Thyroid gland (tissue), 4 donors: ENCODE measurements at places on chromosomes 13 and 19. TPM values are rescaled to one million over a fixed set of nuclear protein-coding genes. Genes with fewer than 3 reads are reported as not detected.

GRCh38 chr13:21048901-21049698 lies 12.3 kb downstream of the LATS2 start:
- H3K4me3 ChIP-seq, result no peak overlapping the region
- peak overlapping the region; percentile 76 for H3K27ac ChIP-seq
- peaks cover 87% of the 10 kb centered on the region for H3K4me1 ChIP-seq
- no peaks in the 10 kb centered on the region for H3K36me3 ChIP-seq
- DNase-seq, result peak; percentile 94
- no peaks in the 10 kb centered on the region for H3K27me3 ChIP-seq

DNA sequence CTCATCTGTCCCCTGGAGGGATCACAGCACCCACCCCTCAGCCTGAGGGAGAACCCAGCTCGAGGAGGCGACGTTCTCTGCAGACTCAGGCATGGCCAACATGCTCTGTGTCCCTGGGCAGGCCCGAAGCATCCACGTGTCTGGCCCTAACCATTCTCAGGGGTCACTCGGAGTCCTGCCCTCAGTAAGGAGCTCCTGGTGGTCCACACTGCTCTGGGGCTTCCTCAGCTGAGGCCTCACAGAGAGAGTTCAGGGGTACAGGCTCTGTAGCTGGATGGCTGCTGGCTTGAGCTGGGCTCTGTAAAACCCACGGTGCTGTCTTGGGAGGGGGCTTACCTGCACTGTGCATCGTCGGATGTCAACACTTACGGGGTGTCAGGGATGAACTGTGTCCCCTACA lies 4.4 kb upstream of the SIGLEC8 start:
- no peak overlapping the region for H3K27ac ChIP-seq
- no peaks in the 10 kb centered on the region for H3K4me1 ChIP-seq
- no peaks in the 10 kb centered on the region for H3K27me3 ChIP-seq
- no peaks in the 10 kb centered on the region for H3K36me3 ChIP-seq

Gene BRSK1
- not detected for total RNA-seq

GRCh38 chr19:8663920-8664670 lies 33.7 kb downstream of the NFILZ start:
- no peak overlapping the region for H3K27ac ChIP-seq
- no peak overlapping the region for H3K4me3 ChIP-seq
- no peaks in the 10 kb centered on the region for H3K4me1 ChIP-seq
- no peaks in the 10 kb centered on the region for H3K27me3 ChIP-seq
- no peaks in the 10 kb centered on the region for H3K36me3 ChIP-seq
- DNase-seq, result no peak

Gene C19orf33
- total RNA-seq, result 16.2 TPM

DNA sequence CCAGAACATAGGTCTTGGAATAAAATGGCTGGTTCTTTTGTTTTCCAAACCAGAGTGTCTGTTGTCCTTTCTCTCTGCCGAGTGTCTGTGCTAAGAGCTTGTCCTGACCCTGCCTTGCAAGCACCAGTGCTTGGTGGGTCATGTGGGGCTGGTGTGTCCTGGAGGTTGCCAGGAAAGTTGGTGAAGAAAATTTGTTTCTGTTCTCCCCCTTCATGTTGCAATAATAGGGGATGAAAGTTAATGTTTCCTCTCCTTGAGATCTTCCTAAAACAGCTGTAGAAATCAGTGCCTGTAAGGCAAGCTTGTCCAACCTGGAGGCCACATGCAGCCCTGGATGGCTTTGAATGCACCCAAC lies 2.7 kb downstream of the HAMP start:
- H3K36me3 ChIP-seq, result no peaks in the 10 kb centered on the region
- no peak for DNase-seq
- peaks cover 13% of the 10 kb centered on the region for H3K4me1 ChIP-seq
- no peak overlapping the region for H3K4me3 ChIP-seq

GRCh38 chr13:99982731-99983498 lies 1.3 kb downstream of the ZIC2 start:
- no peak overlapping the region for H3K4me3 ChIP-seq
- no peak overlapping the region for H3K27ac ChIP-seq
- no peaks in the 10 kb centered on the region for H3K36me3 ChIP-seq
- DNase-seq, result no peak

Gene ZNF536
- 4.8 TPM for total RNA-seq

DNA sequence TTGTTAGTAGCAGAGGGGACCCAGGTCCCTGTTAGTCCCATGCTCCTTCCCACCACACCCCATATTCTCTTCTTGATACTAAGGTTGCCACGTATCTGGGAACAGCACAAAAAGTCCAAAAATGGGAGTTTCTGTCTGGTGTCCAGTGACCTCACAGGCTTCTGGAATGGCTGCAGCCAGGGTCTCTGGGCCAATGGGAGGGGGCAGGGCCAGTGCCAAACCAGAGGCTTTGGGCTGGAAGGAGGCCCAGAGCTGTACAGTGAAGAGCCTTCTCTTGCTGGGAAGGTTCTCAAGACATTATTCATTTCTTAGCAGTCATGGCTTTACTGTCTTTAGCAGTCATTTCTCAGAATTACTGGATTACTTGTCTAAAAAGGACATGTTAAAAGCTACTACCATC lies 119.2 kb downstream of the FRY start:
- no peaks in the 10 kb centered on the region for H3K36me3 ChIP-seq
- no peak overlapping the region for H3K4me3 ChIP-seq
- H3K27ac ChIP-seq, result peak overlapping the region; percentile 41
- H3K4me1 ChIP-seq, result peaks cover 4% of the 10 kb centered on the region
- H3K27me3 ChIP-seq, result no peaks in the 10 kb centered on the region

Gene URAD
- total RNA-seq, result not detected

- no peak overlapping the region for H3K27ac ChIP-seq
- H3K27me3 ChIP-seq, result no peaks in the 10 kb centered on the region
- no peaks in the 10 kb centered on the region for H3K36me3 ChIP-seq
- H3K4me3 ChIP-seq, result no peak overlapping the region
Observed at GRCh38 chr13:111599791-111600190, 279.3 kb downstream of the TEX29 start.

GRCh38 chr19:8324186-8325050 lies 3.1 kb downstream of the RPS28 start:
- H3K27ac ChIP-seq, result peak overlapping the region; percentile 65
- peak; percentile 87 for DNase-seq
- H3K4me3 ChIP-seq, result no peak overlapping the region
- peaks cover 45% of the 10 kb centered on the region for H3K4me1 ChIP-seq
- H3K27me3 ChIP-seq, result no peaks in the 10 kb centered on the region
- no peaks in the 10 kb centered on the region for H3K36me3 ChIP-seq

Gene RNASEH2A
- total RNA-seq, result 1.5 TPM

Gene HSD17B14
- 11.9 TPM for total RNA-seq

GRCh38 chr19:30877661-30878113 lies 471.5 kb downstream of the TSHZ3 start:
- no peak overlapping the region for H3K4me3 ChIP-seq
- DNase-seq, result no peak
- H3K36me3 ChIP-seq, result no peaks in the 10 kb centered on the region
- H3K4me1 ChIP-seq, result no peaks in the 10 kb centered on the region
- no peaks in the 10 kb centered on the region for H3K27me3 ChIP-seq

DNA sequence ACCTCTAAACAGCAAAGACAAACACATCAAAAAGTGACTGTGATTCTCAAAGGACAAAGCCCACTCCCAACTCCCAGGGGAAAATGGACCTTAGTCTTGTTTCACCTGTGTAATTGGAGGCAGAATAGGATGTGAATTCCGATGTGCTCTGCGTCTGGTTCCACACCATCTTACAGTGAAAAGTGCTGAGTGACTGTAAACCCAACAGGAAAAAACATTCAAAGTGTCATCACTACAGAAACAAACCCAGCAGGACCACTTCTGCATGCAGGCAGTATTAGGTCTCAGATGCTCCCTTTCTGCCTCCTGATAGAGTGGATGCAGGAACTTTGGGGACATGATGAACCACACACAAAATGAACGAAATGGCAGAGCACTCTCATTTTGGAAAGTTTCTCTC lies 6.5 kb downstream of the UQCRFS1 start:
- DNase-seq, result no peak
- H3K4me3 ChIP-seq, result no peak overlapping the region
- H3K27ac ChIP-seq, result no peak overlapping the region
- no peaks in the 10 kb centered on the region for H3K36me3 ChIP-seq

Gene CEACAM3
- total RNA-seq, result not detected

DNA sequence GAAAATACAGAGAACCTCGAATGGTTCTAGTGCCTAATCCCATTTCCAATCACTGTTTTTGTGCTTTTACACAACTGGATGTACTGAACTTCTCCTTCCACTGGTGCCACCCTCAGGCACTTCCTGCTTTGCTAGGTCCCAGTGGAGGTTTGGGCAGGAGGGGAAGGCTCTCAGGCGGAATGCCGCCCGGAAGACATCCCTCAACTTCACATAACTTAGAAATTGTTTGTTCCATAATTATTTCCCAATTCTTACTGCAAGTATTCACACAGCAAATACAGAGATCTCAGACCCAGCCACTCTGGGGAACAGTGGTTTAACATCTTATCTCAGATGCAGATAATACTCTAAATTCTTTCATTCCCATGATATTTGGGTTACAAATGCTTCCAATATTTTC lies 195.7 kb upstream of the IPO5 start:
- H3K4me1 ChIP-seq, result no peaks in the 10 kb centered on the region
- H3K36me3 ChIP-seq, result no peaks in the 10 kb centered on the region
- no peaks in the 10 kb centered on the region for H3K27me3 ChIP-seq
- H3K4me3 ChIP-seq, result no peak overlapping the region
- DNase-seq, result no peak

- no peaks in the 10 kb centered on the region for H3K36me3 ChIP-seq
- no peaks in the 10 kb centered on the region for H3K27me3 ChIP-seq
- no peak overlapping the region for H3K4me3 ChIP-seq
- H3K4me1 ChIP-seq, result no peaks in the 10 kb centered on the region
- no peak overlapping the region for H3K27ac ChIP-seq
Observed at GRCh38 chr19:42512743-42513304, 15.5 kb downstream of the CEACAM1 start.

DNA sequence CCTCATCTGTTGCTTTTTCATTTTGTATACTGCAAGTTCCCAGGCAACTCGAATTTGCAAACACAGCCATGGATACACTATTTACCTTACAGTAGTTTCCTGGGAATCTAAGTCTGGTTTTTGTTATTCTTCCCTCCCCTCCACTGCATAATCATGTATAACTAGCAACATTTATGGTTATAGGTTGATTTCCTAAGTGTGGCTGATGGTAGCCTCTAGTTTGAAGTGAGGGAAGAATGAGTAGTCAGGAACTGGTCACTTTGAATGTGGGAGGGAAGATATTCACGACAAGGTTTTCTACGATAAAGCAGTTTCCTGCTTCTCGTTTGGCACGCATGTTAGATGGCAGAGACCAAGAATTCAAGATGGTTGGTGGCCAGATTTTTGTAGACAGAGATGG lies at the start of gene KCNRG:
Gene KCNRG, plus strand, starts transcription at position 187 of the 400 bp plus-strand sequence. Its CDS starts 50 bp downstream, at position 237.
- DNase-seq, result no peak
- H3K4me3 ChIP-seq, result no peak within 1 kb of the TSS
- peaks cover 4% of the 10 kb centered on the region for H3K36me3 ChIP-seq
